ENCODE measurements at places on chromosomes 5 and 9. TPM values are rescaled to one million over a fixed set of nuclear protein-coding genes. Genes with fewer than 3 reads are reported as not detected.

The EXOSC2 gene
- 16.0 TPM for total RNA-seq

The PFN3 gene
- total RNA-seq: not detected

The CBY3 gene
- total RNA-seq: not detected

The KIAA0825 gene
- 2.5 TPM for total RNA-seq

The PDGFRB gene
- 28.3 TPM for total RNA-seq

DNA sequence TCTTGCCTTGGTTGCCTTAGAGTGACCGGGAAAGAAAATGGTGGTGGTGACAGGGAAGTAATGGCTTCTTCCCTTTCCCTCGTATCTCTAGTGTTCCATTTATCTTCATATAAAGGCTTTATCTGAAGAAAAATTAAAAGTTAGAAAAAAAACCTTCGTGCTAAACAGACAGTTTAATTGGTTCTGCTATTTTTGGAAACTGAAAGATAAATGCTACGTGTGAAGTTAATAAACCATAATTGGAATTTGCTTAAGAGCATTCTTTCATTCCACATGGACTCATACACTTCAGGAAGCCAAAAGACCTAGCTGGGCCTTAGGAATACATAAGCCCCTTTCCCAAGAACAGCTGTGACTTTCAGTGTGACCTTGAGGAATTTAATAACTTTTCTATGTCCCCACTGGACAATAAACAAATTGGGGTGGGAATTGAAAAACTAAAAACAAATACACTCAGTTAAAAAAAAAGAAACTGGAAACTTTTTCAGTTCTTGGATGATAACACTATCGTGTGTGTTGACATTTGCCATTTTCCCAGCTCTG is 818.8 kb upstream of the WWC1 start:
- DNase-seq: no peak
- no peaks in the 10 kb centered on the region for H3K27me3 ChIP-seq
- H3K4me3 ChIP-seq: no peak overlapping the region
- no peaks in the 10 kb centered on the region for H3K36me3 ChIP-seq
- H3K4me1 ChIP-seq: no peaks in the 10 kb centered on the region

DNA sequence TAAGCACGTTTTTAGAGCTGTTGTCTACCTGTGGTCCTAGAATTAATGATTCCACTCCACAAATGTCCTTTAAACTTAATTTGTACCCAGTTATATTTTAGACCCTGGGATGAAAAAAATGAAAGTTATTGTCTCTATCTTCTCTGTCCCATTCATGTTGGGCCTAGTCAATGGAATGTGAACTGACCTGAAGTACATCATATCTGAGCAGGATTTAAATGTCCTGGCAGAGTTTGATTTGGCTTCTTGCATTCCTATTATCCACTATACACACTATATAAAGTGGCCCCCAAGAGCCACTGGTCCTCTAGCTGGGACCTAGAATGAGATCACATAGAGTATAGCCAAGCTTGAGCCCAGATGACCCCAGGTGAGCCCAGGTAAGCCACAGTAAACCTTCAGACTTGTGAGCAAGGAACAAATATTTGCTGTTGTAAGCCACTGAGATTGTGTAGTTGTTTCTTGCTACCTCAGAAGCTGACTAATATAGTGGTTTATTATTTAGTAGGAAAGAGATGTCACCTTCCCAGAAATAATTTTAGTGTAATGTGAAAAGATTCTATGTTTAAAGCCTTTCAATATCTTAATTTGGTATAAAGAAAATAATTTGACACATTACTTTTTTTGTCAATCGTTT is 37.1 kb upstream of the C6 start:
- H3K36me3 ChIP-seq: no peaks in the 10 kb centered on the region
- H3K27ac ChIP-seq: no peak overlapping the region
- no peak for DNase-seq
- H3K4me1 ChIP-seq: no peaks in the 10 kb centered on the region

DNA sequence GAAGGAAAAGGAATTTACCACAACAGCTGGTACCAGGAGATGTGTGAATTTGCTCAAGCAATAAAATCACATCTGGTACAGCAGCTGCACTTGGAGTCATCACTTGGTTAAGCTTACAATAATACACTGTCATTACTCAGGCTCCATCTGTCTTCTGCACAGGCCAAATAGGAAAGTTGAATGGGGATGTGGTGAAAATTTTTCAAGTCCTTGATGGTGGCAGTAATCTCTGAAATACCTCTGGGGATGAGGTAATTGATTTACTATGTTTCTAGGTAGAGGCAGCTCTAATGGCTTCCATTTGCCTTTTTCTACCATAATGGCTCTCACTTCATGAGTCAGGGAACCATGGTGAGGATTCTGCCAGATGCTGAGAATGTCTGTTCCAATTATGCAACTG is 206.8 kb upstream of the ATP10B start:
- no peak for DNase-seq
- H3K27ac ChIP-seq: no peak overlapping the region
- H3K27me3 ChIP-seq: no peaks in the 10 kb centered on the region
- no peaks in the 10 kb centered on the region for H3K36me3 ChIP-seq

DNA sequence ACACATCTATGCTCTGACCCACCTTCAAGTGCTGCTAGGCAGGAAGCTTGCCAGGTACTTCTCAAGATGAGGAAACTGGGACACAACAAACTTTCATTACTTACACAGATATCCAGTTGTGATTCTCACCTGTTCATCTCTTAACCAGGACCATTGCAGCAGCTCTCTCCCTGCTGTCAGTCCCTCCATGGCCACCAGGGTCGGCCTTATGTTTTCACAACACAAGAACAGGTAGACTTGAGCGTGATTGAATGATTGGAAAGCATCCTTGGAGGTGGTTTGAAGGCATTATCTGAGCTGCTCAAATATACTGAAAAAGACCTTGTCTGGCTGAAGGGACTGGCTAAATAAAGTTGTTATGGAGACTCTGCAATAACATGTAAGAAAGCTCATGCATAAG is 94.4 kb downstream of the MTREX start:
- H3K4me3 ChIP-seq: no peak overlapping the region
- H3K36me3 ChIP-seq: peaks cover 87% of the 10 kb centered on the region
- peaks cover 3% of the 10 kb centered on the region for H3K4me1 ChIP-seq
- DNase-seq: no peak
- H3K27ac ChIP-seq: no peak overlapping the region

DNA sequence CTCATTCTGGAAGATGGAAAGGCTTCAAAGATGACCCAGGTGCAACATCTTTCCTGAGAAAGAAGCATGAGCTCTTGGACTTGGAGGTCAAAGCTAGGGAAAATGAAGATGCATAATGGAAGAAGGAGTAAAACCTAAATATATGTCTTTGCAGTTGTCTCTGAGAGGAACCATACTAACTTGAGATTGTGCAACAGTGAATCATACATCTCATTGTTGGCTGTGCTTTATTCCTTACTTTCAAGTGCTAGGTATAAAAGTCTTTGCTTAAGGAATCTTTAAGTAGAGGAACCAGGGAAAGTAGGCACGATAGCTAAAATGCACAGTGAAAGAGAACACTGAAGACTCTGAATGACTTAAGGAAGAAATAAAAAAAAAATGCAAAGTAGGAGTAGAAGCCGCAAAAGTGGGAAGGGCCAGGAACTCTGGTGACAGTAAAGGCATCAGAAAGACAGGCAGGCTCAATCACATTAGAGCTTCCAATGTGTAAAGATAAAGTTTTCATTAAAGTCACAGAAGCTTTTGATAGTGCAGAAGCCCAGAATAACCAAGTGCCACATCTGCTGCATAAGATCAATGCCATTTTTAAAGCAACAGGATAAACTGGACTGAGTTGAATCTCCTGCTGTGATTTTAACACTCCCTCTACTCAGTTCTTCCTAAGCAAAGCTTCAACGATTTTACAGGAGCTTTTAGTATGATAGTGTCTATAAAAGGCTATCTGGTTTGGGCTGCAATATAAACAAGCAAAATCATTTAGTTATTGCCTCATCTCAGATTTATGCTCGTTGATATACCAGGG is 432.3 kb upstream of the EDIL3 start:
- no peak for DNase-seq
- H3K27ac ChIP-seq: no peak overlapping the region
- no peaks in the 10 kb centered on the region for H3K36me3 ChIP-seq
- H3K27me3 ChIP-seq: no peaks in the 10 kb centered on the region
- no peaks in the 10 kb centered on the region for H3K4me1 ChIP-seq

DNA sequence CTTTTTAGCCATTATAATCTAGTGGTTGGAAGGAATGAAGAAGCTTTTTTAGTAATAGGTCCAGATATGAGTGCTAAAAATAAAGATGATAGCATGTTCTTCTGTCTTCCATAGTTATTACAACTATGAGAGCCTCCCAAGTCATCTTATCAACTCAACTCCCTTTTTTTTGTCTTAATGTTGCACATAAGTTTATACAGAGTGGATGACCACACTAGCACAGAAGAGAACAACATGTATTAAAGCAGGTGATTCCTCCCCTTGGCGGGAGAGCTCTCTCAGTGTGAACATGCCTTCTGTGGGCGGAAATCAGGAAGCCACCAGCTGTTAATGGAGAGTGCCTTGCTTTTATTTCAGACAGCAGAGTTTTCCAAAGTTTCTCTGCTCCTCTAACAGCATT is 40.1 kb upstream of the STX17 start:
- no peak for DNase-seq
- no peak overlapping the region for H3K27ac ChIP-seq
- no peaks in the 10 kb centered on the region for H3K36me3 ChIP-seq

GRCh38 chr9:20620650-20621470 is 1.4 kb downstream of the MLLT3 start:
- DNase-seq: peak; percentile 32
- peaks cover 32% of the 10 kb centered on the region for H3K4me1 ChIP-seq
- H3K4me3 ChIP-seq: peak overlapping the region; percentile 78
- peak overlapping the region; percentile 90 for H3K27ac ChIP-seq
- H3K27me3 ChIP-seq: no peaks in the 10 kb centered on the region

DNA sequence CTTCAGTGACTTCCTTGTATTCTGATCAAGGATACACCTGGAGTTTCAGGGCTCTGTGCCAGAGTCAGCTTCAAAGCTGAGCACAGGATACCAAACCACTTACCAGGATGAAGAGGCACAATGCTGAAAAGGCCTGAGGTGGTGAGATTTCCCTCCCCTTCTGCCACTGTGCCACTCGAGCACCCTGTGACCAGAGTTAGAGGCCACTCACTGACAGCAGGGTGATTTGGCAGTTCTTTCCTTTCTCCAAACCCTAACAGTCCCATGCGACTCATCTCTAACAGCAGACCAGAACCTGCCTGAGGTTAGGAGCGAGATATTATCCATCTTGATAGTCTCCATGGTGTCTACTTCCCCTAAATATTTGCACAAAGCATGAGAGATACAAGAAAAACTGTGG is 1.8 kb downstream of the PLGRKT start:
- no peak for DNase-seq
- no peak overlapping the region for H3K27ac ChIP-seq
- peaks cover 20% of the 10 kb centered on the region for H3K36me3 ChIP-seq
- H3K4me1 ChIP-seq: peaks cover 22% of the 10 kb centered on the region
- no peaks in the 10 kb centered on the region for H3K27me3 ChIP-seq

DNA sequence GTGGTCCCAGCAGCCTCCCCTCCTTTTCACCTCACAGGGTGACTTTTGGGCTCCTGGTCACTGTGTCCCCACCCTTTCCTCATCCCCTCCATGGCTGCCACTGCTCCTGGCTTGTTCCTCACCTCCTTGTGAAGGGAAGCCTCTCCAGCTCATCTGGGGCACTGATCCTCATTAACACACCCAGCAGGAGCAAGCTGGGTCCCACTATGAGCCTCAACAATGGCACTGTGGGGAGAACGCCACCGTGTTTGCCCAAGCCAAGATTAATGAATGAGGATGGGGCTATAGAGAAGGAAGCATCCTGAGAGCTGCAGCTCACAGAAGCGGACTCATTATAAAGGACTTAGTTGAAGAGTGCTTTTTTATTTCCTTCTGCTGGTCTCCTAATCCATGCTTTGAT is 118.4 kb downstream of the MARCHF11 start:
- no peak overlapping the region for H3K4me3 ChIP-seq
- no peak overlapping the region for H3K27ac ChIP-seq
- no peaks in the 10 kb centered on the region for H3K4me1 ChIP-seq
- no peak for DNase-seq

DNA sequence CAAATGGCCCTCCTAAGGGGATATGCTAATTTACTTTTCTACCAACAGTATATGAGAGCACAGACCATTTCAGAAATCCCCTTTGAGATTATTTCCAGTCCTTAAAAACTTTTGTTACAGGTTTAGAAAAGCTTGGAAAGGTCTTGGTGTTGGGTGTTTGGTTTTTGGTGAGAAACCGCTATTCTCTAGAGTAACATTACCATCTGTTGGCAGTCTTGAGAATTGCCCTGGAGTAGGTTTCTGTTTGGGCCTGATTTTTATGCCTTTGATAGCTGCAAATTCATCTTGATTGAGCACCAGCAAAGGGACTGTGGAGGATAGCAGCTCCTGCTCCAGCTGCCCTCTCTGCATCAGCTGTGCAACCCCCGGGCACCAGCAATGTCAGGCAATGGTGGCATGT is 8.0 kb downstream of the NUDT2 start:
- no peak overlapping the region for H3K27ac ChIP-seq
- H3K4me1 ChIP-seq: peaks cover 30% of the 10 kb centered on the region
- H3K36me3 ChIP-seq: peaks cover 39% of the 10 kb centered on the region
- no peak overlapping the region for H3K4me3 ChIP-seq

DNA sequence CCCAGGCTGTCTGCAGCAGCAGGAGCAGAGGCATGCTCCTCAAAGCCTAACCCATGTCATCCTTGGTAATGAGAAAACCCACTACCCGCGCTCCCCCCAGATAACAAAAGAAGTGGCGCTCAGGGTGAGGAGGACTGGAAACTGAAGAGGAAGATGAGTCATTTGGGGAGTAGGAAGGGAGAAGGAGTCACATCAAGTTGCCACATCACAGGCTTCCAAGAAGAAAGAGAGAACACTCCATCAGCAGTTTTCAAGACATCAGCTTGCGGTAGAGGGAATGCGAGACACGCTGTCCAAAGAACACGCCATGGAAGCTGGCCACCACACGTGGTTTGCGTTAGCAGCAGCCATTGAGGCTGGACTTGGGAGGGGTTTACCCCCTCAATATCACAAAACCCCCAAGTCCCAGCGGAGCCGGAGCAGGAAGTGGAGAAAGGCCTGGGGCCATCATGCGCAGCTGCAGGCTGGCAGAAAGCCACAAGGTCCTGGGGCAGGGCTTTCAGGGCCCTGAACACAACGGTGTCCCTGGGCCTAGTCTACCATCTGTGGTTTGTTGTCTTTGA is 41.5 kb downstream of the SH3PXD2B start:
- H3K36me3 ChIP-seq: no peaks in the 10 kb centered on the region
- peaks cover 18% of the 10 kb centered on the region for H3K4me1 ChIP-seq
- no peak overlapping the region for H3K4me3 ChIP-seq
- no peaks in the 10 kb centered on the region for H3K27me3 ChIP-seq
- H3K27ac ChIP-seq: peak overlapping the region; percentile 79
- DNase-seq: peak; percentile 92

GRCh38 chr5:54344653-54345052 is 34.3 kb upstream of the ARL15 start:
- H3K27ac ChIP-seq: no peak overlapping the region
- H3K27me3 ChIP-seq: no peaks in the 10 kb centered on the region
- no peak overlapping the region for H3K4me3 ChIP-seq
- H3K36me3 ChIP-seq: no peaks in the 10 kb centered on the region
